Esophagus muscularis mucosa (tissue), 4 donors: ENCODE measurements at places on chromosomes 12 and 14. TPM values are rescaled to one million over a fixed set of nuclear protein-coding genes. Genes with fewer than 3 reads are reported as not detected.

The FAM90A1 gene
- not detected for total RNA-seq

The GATC gene
- total RNA-seq, result 24.0 TPM

The KCNK13 gene
- total RNA-seq, result 0.33 TPM

The DLK1 gene
- not detected for total RNA-seq

The ARG2 gene
- 5.8 TPM for total RNA-seq

The FAM186B gene
- under 0.01 TPM for total RNA-seq

The GRIP1 gene
- 13.9 TPM for total RNA-seq

The CRIP2 gene
- 283 TPM for total RNA-seq

The KRT3 gene
- not detected for total RNA-seq

DNA sequence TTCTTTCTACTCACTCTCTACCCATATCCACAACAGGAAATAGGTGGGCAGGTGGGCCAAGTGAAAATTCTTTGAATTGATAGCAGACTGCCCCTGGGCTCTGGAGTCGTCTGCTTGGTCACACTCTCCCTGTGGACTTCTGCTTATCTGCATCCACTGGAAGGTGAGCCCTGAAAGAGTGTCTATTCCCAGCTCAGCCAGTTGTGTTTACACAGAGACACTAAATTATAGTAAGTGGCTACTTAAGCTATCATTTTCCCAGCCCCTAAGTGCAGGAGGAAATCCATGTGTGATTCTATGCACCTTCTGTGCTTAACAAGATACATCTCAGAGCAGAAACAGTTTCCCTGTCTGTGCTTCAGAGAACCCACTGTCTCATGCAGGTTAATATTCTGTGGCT, 338.4 kb downstream of the FUT8 start:
- no peak overlapping the region for H3K27ac ChIP-seq
- H3K36me3 ChIP-seq, result no peaks in the 10 kb centered on the region
- H3K4me3 ChIP-seq, result no peak overlapping the region
- no peak for DNase-seq
- H3K27me3 ChIP-seq, result no peaks in the 10 kb centered on the region
- no peaks in the 10 kb centered on the region for H3K4me1 ChIP-seq

DNA sequence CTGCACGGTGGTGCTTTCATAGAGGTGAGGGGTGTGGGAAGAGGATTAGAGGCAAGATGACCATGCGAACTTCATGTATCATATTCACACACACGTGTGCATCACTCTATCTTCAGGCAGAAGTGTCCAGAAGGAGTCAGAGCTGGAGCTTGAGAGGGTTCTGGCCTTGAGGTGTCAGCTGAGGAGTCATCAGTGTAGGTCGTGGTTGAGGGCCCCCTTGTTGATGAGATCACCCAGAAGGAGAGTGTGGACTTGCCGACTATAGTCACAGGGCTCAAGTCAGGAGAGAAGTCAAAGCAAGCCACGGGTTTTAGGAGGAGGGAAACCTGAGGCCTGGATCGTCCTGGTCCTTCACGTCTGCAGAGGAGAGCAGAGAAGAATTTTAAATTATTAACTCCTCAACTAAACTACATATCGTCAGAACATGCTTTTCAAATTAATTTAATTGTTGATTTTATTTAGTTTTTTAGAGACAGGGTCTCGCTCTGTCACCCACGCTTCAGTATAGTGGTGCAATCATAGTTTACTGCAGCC, 25.4 kb downstream of the EML1 start:
- no peak overlapping the region for H3K4me3 ChIP-seq
- H3K36me3 ChIP-seq, result no peaks in the 10 kb centered on the region
- H3K27me3 ChIP-seq, result no peaks in the 10 kb centered on the region
- DNase-seq, result no peak
- peaks cover 73% of the 10 kb centered on the region for H3K4me1 ChIP-seq

DNA sequence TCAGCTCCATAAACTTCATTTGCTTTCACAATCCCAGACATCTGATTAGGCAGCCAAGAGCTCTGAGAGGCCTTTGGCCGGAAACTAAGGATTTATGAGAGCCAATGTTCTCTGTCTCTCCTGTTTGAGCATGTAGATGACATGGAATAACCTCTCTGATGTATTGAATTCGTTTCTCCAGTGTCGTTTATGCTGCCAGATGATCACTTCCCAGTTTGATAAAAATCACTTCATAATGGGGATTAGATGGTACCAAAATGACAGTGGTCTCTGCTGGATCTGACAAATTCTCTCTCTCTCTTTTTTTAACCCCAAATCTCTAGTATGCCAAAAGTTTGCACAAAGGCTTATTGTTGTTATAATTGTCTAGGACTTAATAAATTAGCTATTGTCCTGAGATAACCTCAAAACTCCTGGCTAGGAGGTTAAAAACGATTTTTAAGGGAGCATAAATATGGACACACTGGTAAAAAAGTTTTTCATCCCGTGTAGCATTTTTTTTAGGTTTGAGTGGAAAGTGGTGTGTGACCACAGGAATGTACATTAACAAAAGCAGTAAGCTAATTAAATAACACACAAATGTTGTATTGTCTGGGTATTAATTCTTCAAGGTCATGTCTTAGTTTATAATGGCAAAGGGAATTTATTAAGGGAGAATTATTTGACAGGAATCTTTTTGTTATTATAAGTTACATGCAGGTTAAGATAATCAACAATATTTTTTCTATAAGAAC, 82.6 kb upstream of the USP44 start:
- no peak overlapping the region for H3K4me3 ChIP-seq
- peak overlapping the region; percentile 71 for H3K27ac ChIP-seq
- H3K4me1 ChIP-seq, result peaks cover 37% of the 10 kb centered on the region
- H3K27me3 ChIP-seq, result no peaks in the 10 kb centered on the region
- no peak for DNase-seq
- no peaks in the 10 kb centered on the region for H3K36me3 ChIP-seq

DNA sequence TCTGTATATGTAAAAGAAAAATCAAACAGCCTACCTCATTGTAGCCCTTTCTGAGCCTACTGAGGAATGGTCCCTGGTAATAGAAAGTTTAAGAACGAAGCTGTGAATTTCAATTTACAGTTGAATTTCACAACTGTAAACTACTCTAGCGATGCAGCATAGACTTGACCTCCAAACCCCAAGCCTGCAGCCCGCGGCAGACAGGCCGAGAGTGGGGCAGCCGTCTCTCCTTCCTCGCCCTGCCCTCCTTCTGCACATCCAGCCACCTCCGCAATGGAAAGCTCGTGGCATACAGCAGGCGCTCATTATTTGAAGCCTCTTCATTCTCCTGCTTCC, 15.3 kb downstream of the RNASE2 start:
- H3K4me3 ChIP-seq, result peak overlapping the region; percentile 68
- peak overlapping the region; percentile 73 for H3K27ac ChIP-seq
- H3K36me3 ChIP-seq, result no peaks in the 10 kb centered on the region
- peaks cover 11% of the 10 kb centered on the region for H3K4me1 ChIP-seq
- H3K27me3 ChIP-seq, result peaks cover 3% of the 10 kb centered on the region

DNA sequence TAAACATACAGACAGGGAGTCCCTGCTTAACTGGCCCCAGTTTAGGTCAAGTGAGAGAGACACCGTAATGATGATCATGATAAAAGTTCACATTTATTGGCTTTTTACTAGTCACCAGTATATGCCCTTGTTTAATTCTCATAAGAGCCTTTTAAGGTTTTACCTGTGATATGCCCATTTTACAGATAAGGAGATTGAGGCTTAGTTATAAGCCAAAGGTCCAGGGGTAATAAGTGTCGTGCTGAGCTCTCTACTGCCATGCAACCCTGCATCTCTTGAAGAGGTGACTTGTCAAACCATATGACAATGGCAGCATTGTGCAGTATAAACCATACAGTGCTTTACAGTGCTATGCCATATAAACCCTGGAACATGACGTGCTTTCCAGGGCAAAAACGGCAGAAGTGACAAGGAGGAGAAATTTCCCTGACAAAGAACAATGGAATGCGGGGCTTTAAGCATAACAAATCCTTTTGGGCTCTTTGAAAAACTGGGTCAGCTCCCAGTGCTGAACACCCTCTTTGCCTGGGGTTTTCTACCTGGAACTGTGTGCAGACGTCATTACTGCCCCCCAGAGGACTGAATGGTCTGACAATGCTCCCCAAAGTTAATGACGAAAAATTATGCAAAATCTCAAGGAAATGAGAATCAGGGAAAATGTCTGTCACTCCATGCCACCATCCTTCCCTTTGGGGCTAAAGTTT, 59.7 kb upstream of the C14orf132 start:
- no peak overlapping the region for H3K4me3 ChIP-seq
- no peak for DNase-seq
- no peaks in the 10 kb centered on the region for H3K36me3 ChIP-seq
- H3K4me1 ChIP-seq, result no peaks in the 10 kb centered on the region
- H3K27me3 ChIP-seq, result no peaks in the 10 kb centered on the region

DNA sequence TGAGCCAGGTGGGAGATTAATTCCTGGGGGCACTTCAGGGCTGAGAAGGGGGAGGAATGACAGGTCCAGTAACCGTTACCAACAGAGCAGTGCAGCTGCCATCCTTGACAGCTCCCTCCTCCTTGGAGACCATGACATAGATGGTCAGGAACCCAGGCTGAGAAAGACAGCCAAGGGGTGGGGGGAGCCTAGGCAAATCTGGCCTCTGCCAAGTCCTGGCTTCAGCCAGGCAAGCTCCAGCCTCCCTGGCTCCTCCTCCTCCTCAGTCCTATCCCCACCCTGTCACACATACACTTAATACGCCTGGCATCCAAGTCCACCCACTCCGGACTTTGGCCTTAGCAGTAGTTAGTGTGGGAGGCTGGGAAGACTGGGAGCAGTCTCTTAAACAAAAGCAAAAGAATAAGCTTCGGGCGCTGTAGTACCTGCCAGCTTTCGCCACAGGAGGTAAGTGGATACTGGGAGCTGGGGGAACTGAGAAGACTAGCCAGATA, at the start of gene RDH5:
TSS of gene RDH5 (plus strand) at position 323 of the 494 bp plus-strand sequence. CDS start 792 bp downstream, outside the sequence.
- peak within 1 kb of the TSS; percentile 89 for H3K27ac ChIP-seq
- H3K27me3 ChIP-seq, result no peaks in the 10 kb centered on the region
- DNase-seq, result no peak
- peaks cover 34% of the 10 kb centered on the region for H3K36me3 ChIP-seq

DNA sequence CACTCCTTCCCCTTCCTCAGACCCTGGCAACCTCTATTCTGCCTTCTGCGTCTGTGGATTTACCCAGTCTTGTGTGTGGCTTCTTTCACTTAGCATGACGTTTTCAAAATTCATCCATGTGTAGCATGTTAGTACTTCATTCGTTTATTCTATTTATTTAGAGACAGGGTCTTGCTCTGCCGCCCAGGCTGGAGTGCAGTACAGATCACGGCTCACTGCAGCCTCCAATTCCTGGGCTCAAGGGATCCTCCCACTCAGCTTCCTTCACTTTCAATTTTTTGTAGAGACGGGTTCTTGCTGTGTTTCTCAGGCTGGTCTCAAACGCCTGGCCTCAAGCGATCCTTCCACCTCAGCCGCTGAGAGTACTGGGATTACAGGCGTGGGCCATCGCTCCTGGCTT, 37.0 kb downstream of the B4GALNT3 start:
- no peak overlapping the region for H3K27ac ChIP-seq
- no peaks in the 10 kb centered on the region for H3K27me3 ChIP-seq
- DNase-seq, result no peak
- no peaks in the 10 kb centered on the region for H3K36me3 ChIP-seq
- H3K4me3 ChIP-seq, result no peak overlapping the region
- peaks cover 2% of the 10 kb centered on the region for H3K4me1 ChIP-seq

GRCh38 chr12:45244561-45245343, 28.9 kb downstream of the ANO6 start:
- no peak overlapping the region for H3K4me3 ChIP-seq
- H3K27ac ChIP-seq, result peak overlapping the region; percentile 93
- no peaks in the 10 kb centered on the region for H3K27me3 ChIP-seq
- peaks cover 62% of the 10 kb centered on the region for H3K4me1 ChIP-seq

- DNase-seq, result no peak
- no peak overlapping the region for H3K27ac ChIP-seq
- H3K4me1 ChIP-seq, result peaks cover 4% of the 10 kb centered on the region
- no peak overlapping the region for H3K4me3 ChIP-seq
Measured at GRCh38 chr12:39406262-39406661, 36.7 kb downstream of the KIF21A start.

- H3K36me3 ChIP-seq, result no peaks in the 10 kb centered on the region
- H3K27ac ChIP-seq, result peak overlapping the region; percentile 100
- H3K4me1 ChIP-seq, result peaks cover 44% of the 10 kb centered on the region
Measured at GRCh38 chr12:12561371-12562015, 1.2 kb downstream of the DUSP16 start.
